ENCODE measurements at places on chromosomes 4 and X.

DNA sequence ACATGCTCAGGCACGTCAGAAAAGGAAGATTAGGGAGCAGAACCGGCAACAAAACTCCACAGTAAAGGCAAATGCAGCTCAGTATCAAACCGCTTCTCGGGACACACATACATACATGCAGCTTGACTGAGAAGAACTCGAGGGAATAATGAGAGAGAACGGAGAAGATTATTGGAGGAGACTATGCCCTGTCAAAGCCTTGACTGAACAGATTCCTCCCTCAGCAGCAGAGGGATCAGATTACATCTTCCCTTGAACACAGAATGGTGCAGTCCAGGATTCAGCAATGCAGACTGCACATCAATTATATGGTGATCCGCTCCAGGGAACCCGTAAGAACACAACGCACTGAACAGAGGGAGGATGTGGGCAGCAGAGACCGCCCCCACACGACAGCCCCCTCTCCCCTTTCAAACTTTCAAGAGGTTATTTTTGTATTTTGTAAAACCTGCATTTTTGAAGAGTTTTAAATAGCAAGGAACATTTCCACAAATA lies 183.2 kb downstream of the FBXW7 start:
- no peak for DNase-seq

DNA sequence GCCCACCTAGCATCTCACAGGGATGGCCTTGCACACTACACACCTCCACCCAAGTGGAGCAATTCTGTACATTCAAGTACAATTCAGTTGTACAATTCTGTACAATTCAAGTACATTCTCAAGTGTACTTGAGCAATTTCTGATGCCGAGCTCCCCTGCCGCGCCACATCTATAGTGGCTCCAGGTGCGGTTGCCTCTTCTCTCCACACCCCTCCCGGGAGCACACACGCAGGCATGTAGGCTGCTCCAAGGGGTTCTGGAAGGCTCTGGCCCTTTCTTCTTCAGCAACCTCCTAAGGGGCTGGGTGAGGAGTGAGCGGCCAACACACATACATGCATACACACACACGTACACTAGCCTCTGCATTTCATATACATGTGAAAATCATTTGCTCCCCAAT lies 18.9 kb upstream of the DUSP9 start:
- DNase-seq = no peak

GRCh38 chrX:18886005-18886343 lies 97.9 kb downstream of the PHKA2 start:
- no peak for DNase-seq

- no peak for DNase-seq
Observed at GRCh38 chr4:23369331-23369730, 520.5 kb downstream of the PPARGC1A start.

- DNase-seq = no peak
Observed at GRCh38 chr4:155795991-155796390, 37.2 kb downstream of the GUCY1B1 start.

- no peak for DNase-seq
Observed at GRCh38 chr4:6342530-6343293, 73.1 kb downstream of the WFS1 start.

DNA sequence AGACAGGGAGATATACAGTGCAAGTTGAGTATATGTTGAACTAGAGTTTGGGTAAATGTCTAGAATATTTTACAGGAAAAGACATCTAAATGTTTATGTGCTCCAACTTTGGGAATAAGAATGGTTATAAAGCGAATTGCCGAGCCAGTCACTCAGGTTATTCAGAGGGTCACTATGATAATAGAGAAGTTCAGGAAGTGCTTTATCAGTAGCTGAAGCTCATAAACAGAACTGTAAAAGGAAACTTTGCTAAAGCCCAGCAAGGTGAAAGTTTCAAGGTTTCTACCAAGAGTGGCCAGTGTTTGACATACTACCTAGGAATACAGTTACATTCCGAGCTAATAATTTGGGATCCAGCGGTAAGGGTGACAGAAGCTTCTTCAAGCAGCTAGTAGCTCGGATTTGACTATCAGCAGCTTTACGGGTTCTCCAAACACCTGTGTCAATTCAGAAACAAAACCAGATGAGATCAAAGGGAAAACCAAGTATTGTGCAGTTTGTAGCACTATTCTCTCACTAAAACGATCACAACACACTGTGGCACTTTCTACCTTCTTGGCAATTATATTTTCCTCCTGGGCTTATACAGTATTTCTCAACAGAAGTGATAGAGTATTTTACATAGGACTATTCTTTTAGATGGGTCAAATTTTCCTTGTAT lies 17.2 kb upstream of the BCLAF3 start:
- no peak for DNase-seq

DNA sequence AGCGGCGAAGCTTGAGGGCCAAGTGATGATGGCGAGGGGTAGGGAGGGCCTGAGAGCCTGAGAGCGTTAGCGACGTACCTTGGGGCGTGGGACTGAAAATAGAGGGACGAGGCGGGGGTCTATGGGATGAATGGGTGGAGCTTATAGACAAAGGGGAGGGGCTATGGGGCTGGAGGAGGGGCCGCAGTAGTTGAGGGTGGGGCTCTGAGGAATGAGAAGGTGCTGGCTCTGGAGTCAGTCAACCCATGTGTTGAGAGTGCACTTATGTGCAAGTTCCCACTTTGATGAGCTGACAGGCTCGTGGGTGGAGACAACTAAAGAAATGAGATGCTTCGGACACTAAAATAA lies 488 bp downstream of the TBC1D25 start:
- DNase-seq = no peak

DNA sequence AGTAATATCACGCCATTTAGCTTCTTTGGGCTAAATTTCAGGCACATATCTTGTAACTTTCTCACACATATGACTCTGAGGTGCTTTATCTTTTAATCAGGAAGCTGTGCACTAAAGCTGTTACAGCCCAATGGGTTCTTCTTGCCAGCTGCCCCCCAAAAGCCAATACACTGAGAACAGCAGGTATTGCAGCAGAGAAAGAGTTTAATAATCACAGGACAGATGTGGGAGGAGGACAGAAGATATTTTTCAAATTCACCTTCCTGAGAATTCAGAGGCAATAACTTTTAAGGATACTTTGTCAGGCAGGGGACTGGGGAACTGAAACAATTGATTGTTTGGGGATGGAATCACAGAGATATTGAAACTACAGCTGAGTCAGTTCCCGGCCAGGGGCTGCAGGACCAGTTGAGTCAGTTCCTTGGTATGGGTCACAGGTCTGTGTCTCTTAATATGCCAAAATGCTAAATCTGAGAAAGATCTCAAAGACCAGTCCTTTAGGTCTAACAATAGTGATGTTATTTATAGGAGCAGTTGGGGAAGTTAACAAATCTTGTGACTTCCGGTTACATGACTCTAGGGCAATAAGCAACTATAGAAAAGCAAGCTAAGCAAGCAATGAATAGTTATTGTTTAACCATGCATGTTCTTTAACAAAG lies 28.1 kb downstream of the DDIT4L start:
- DNase-seq = no peak

DNA sequence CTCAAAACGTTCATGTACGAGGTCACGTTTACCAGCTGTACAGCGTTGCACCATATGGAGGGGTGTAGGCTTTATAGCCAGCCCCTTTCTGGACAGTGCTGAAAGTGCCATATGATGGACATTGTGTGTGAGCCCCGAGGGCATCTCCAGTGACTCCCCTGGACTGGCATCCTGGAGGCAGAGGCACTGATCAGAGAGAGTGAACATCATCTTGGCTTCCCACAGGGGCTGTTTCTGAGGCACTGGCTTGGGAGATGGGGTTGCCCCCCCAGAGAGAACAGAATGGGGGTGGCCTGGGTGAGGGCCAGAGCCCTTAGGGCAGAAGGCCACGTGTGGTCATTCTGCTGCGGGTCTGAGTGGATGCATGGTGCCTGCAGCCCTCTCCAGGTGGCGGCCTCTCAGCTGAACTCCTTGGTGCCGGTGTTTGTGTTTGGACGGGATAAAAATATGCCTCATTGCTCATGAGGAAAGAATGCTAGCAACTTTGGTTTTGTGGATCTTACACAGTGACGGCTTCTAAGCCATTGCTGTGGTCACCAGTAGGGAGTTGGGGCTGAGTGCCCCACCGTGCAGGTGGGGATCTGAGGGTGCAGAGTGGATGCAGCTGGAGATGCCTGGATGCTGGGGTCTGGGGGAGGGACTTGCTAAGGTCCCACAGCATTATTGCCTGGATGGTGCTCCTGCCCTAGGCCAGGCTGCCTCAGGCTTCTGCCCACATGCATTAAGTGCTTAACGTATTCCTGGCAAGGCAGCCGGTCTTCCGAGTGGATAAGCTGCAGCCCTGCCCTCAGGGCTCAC lies 3.4 kb downstream of the WFS1 start:
- no peak for DNase-seq

- DNase-seq = no peak
Observed at GRCh38 chr4:41232856-41233255, 18.5 kb upstream of the APBB2 start.

DNA sequence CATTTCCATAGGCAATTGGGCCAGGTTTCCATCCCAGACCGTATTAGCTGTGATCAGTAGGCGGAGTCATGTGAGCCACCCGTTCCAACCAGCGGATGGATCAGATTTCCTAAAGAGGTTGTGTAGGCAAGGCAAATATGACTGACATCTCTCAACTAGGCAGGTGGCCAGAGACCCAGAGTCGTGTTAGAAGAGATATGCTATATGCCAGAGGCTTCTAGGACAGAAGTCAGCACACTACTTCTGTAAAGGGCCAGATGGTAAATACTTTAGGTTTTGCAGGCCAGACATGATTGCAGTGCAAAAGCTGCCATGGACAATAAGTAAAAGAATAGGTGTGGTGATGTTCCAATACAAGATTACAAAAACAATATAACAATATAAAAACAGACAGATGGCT lies 788.4 kb downstream of the RPA4 start:
- no peak for DNase-seq

DNA sequence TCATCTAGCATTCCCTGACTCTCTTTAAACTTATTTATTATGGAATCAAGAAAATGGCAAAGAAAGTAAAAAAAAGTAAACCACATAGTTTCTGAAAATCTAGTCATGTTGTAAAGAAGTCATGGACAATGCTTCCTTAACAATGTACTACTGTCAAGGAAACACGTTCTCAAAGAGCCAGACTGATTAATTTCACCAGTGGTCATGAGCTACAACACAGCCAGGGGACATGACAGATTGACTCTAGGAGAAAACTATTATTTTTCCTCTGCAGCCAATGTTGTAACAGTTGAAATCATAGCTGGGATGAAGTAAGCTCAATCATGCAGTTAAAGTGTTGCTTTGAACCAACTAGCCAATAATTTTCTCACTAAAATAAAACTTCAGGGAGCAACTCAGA lies 109.2 kb downstream of the MAPK10 start:
- DNase-seq = no peak

DNA sequence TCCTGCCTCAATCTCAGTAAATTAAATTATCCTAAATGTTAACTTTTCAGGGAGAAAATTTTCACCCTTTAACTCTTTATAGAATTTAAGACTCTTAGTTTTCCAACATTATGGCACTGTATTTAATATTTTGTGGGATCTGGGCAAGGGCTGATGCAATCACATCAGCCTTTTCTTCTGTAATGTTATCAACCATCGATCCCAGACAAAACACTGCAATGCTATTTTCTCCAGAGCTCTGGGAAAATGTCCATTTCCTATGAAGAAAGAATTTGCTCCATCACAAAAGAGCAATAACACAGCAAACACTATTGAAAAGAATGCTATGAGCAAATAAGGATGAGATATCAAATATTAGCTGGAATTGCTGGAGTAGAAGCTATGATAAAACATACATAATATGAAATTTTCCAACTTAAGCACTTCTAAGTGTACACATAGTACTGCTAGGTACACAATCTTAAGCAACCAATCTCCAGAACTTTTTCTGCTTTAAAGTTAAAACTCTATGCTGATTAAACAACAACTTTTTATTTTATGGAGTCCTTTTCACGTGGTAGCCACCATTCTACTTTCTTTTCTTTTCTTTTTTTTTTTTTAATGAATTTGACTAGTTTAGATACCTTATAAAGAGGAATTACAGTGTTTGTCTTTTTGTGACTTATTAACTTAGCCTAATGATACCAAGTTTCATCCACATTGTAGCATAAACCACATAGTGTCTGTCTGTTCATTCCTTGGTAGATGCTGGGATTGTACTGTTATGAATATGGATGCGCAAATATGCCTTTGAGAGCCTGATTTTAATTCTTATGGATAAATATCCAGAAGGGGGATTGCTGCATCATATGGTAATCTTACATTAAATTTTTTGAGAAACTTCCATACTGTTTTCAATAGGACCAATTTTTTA lies 43.6 kb downstream of the UGT2A3 start:
- DNase-seq = no peak

DNA sequence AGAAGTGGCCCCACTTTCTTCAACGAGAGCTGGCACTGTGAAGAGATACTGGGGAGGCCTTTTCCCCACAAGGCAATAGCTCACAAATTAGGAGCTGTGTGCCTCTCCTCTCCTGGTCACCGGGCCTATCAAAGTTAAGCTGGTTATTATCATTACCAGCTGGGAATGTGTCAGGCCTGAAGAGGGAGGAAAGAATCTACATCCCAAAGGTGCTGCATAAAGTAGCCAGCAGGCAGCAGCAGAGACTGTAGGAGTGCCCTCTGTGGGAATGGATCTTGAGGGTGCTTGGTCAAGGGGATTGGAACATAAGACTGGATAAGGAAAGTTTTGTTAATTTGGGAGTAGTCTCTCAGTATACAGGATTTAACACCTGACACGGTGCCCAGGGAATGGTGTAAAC lies 9.1 kb upstream of the TMPRSS11D start:
- peak; percentile 13 for DNase-seq

DNA sequence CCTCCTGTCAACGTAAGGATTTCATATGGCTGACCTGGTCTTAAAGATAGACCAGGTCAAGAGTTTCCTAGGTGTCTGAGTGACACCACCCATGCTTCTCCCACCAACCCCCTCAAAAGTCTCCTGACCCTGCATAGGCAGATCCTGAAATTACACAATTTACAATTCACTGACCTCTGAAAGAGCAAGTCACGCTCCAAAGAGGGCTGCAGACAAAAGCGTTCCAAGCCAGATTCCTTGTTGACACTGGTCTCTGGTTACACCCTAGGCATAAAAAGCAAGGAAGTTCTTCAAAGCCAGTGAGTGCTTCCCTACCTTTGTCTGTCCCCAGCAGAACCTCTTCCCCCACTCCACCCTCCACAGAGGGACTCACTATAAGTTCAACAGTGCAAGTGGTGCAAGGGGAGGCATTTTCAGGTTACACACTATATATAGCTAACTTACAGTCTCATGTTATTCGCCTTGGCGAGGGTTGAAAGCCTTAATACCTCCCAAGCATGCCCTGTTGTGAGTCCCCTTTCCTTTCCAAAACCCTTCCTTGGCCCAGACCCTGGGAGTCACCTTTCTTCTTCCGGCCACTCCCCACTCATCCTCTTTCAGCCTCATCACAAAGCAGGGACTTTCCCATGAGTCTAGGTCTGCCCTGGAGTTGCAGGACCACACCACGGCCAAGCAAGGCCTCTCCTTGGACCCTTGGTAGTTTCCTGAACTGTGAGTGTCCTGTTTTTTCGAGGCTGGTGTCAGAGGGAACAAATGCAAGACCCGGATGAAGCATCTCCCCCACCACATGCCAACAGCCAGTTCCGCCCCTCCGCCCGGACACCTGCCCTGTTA lies 58.0 kb upstream of the KLF3 start:
- no peak for DNase-seq
